Esophagus muscularis mucosa (tissue), 4 donors: ENCODE measurements at places on chromosomes 2 and 18.

GRCh38 chr2:69225933-69226332 is 161.1 kb downstream of the GFPT1 start:
- H3K4me1 ChIP-seq: peaks cover 24% of the 10 kb centered on the region
- no peaks in the 10 kb centered on the region for H3K36me3 ChIP-seq
- no peak overlapping the region for H3K4me3 ChIP-seq
- peak; percentile 80 for DNase-seq

DNA sequence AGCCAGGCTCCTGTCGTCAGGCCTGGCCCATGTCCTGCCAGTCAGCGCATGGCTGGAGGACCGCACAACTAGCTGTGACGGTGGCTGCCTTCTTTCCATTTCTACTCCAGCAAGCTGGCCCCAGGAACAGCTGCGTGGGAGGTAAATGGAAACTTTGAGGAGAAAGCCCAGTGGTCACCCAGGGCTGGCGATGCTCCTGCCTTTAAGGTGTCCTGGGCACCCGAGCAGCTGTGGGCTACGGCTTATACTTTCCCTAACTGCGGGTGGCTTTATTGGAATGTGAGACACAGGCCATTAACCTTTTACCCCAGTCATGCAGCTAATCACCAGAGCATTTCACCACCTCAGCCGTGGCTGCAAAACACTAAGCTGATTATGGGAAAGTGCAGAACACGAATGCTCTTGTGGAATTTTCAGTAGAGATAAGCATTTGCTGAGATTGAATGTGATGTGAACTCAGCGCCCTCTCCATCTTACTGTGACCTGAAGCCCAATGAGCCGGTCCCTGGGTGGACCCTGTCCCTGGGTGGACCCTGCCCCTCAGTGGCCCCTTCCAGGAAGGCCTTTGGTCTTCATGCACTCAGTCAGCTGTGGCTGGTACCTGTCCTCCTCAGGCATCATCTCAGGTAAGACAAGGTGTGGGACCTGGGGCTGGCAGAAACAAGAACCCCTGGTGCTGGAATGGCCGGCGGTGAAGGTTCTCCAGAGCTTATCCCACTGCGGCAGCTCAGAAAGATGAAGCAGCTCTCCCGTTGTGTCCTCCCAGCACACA is 275.4 kb upstream of the HS6ST1 start:
- no peak overlapping the region for H3K4me3 ChIP-seq
- no peak for DNase-seq
- no peaks in the 10 kb centered on the region for H3K4me1 ChIP-seq
- no peaks in the 10 kb centered on the region for H3K36me3 ChIP-seq
- H3K27me3 ChIP-seq: peaks cover 9% of the 10 kb centered on the region
- H3K27ac ChIP-seq: no peak overlapping the region

DNA sequence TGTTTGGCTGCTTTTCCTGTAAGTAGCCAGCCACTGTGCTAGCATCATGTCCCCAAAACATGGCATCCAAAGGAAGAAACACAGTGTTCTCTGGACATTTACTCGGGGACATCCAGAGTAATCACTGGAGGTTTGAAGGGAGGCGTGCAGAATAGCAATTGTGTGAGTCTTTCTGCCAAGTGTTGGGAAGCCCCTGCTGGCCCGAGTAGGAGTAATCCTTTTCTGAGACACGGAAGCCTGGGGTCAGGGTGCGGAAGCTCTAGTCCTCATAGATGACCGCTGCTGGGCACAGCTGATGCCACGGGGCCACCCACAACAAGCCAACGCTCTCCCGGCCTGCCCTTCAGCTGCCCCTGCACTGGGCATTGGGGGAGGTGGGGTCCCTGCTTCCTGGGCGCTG is 24.8 kb upstream of the HDAC4 start:
- H3K4me1 ChIP-seq: no peaks in the 10 kb centered on the region
- peaks cover under 1% of the 10 kb centered on the region for H3K27me3 ChIP-seq
- H3K27ac ChIP-seq: no peak overlapping the region
- no peak overlapping the region for H3K4me3 ChIP-seq

GRCh38 chr2:58856100-58856499 is 615.0 kb upstream of the FANCL start:
- H3K4me3 ChIP-seq: no peak overlapping the region
- no peak for DNase-seq
- no peak overlapping the region for H3K27ac ChIP-seq
- no peaks in the 10 kb centered on the region for H3K36me3 ChIP-seq
- H3K27me3 ChIP-seq: no peaks in the 10 kb centered on the region

GRCh38 chr2:10793816-10794215 is 18.8 kb downstream of the PDIA6 start:
- no peaks in the 10 kb centered on the region for H3K27me3 ChIP-seq
- no peaks in the 10 kb centered on the region for H3K4me1 ChIP-seq
- H3K36me3 ChIP-seq: peaks cover 100% of the 10 kb centered on the region
- no peak overlapping the region for H3K4me3 ChIP-seq
- DNase-seq: no peak

- H3K4me1 ChIP-seq: peaks cover 13% of the 10 kb centered on the region
- no peak overlapping the region for H3K27ac ChIP-seq
- no peak for DNase-seq
- no peak overlapping the region for H3K4me3 ChIP-seq
- H3K36me3 ChIP-seq: no peaks in the 10 kb centered on the region
Measured at GRCh38 chr18:49072940-49073339, 122.2 kb upstream of the SMAD7 start.

DNA sequence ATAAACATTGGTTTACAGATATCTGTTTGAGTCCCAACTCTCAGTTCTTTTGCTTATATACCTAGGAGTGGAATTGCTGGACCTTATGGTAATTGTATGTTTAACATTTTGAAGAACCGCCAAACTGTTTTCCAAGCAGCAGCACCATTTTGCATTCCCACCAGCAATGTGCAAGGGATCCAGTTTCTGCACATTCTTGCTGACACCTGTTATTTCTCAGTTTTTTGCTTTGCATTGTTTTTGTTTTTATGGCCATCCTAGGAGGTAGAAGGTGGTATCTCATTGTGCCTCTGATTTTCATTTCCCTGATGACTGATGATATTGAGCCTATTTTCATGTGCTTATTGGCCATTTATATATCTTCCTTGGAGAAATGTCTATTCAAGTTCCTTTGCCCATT is 71.2 kb downstream of the MCFD2 start:
- H3K27ac ChIP-seq: no peak overlapping the region
- peaks cover 58% of the 10 kb centered on the region for H3K4me1 ChIP-seq
- H3K36me3 ChIP-seq: no peaks in the 10 kb centered on the region
- H3K4me3 ChIP-seq: no peak overlapping the region
- DNase-seq: no peak

DNA sequence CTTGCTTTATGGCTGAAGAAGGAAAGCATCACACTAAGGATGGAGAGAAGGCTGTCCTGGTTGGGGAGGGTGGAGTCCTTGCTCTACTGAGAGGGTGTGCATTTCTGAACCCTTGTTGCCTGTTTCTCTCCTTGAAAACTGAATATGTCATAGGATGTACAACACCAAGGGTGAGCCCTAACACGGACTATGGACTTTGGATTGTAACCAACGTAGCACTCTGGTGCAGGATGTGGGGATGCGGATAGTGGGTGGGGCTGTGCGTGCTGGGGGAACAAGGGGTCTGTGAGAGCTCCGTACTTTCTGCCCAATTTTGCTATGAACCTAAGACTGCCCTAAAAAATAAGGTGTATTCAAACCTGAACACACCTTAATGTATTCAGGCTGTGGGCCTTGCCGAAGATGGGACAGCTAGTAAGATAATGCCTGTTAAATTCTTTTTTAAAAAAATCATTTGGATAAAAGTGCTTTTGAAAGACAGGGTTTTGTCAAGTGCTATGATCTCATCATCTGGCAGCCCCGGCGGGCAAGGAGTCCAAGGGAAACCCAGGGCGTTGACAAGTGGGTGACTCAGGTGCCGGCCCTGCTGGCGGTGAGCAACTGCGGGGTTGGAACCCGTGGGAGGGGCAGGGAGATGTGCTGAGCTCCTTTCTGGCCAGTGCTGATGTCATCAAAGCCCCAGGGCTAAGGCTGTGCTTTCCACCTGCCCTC is 54.0 kb downstream of the GATA6 start:
- H3K27ac ChIP-seq: no peak overlapping the region
- H3K36me3 ChIP-seq: no peaks in the 10 kb centered on the region
- H3K4me3 ChIP-seq: no peak overlapping the region
- no peak for DNase-seq
- H3K27me3 ChIP-seq: no peaks in the 10 kb centered on the region

- H3K27ac ChIP-seq: no peak overlapping the region
- peaks cover 22% of the 10 kb centered on the region for H3K4me1 ChIP-seq
- DNase-seq: no peak
- H3K4me3 ChIP-seq: no peak overlapping the region
Measured at GRCh38 chr18:77015771-77016710, 116.5 kb downstream of the MBP start.
